ENCODE measurements at places on chromosomes 16 and 17. TPM values are rescaled to one million over a fixed set of nuclear protein-coding genes. Genes with fewer than 3 reads are reported as not detected.

The NPIPB9 gene
- 1.2 TPM for total RNA-seq

The UTS2R gene
- not detected for total RNA-seq

The USP22 gene
- 76.2 TPM for total RNA-seq

The SNX20 gene
- total RNA-seq, result 0.68 TPM

The SPEM1 gene
- not detected for total RNA-seq

The LRRC46 gene
- 0.42 TPM for total RNA-seq

The SNX11 gene
- total RNA-seq, result 10.1 TPM
